Kidney (tissue), 22 donors: ENCODE measurements at places on chromosomes 11 and 22. TPM values are rescaled to one million over a fixed set of nuclear protein-coding genes. Genes with fewer than 3 reads are reported as not detected.

HEPHL1 gene
- not detected for total RNA-seq

NXPE4 gene
- 0.63 TPM for total RNA-seq

ESAM gene
- 63.0 TPM for total RNA-seq

FOLR1 gene
- 41.2 TPM for total RNA-seq

SNX32 gene
- 1.0 TPM for total RNA-seq

B4GALNT4 gene
- 1.4 TPM for total RNA-seq

DNA sequence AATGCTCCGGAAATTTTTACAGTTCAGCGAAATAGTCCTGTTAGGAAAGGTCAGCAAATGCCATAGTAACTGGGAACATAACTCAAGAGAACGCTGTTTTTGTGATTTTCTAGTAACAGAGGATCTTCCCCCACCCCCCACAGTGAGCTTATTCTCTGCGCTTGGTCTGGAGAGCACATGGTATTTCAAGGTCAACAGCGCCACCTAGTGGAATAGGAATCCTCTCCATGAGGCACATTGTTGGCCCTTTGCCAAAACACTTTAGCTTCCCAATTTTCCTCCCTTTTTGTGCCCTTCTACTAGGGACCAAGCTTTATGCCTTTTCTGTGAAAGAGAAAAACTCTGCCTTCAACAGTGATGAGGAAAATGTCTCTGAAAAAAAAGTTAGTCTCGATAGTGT lies 13.2 kb upstream of the OR4C12 start:
- no peak for DNase-seq

DNA sequence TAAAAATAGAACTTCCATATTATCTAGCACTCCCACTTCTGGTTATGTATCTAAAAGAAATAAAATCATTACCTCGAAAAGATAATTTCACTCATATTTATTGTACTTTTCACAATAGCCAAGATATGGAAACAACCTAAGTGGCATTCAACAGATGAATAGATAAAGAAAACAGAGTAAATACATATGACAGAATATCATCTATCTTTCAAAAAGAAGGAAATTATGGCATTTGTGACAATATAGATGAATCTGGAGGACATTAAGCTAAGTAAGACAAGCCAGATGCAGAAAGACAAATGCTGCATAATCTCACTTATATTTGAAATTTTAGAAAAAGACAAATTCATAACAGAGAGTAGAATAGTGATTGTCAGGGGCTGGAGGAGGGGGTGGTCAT lies 590.0 kb upstream of the ANO3 start:
- DNase-seq = no peak

- peak; percentile 52 for DNase-seq
Observed at GRCh38 chr22:31944700-31945442, 536 bp downstream of the YWHAH start.

DNA sequence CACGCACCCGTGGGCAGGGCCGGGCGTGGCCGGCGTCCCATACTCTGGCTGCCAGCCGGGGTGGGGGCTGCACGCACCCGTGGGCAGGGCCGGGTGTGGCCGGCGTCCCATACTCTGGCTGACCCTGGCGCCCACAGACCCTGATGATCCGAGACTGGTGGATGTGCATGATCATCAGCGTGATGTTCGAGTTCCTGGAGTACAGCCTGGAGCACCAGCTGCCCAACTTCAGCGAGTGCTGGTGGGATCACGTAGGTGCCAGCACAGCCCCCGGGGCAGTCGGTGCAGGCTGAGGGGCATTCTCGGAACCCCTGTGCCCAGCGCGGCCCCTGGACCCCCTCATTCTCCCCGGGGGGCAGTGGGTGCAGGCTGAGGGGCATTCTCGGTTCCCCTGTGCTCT lies 19.0 kb downstream of the RNH1 start:
- no peak for DNase-seq

GRCh38 chr11:61110255-61111049 lies 8.2 kb downstream of the CD5 start:
- no peak for DNase-seq

DNA sequence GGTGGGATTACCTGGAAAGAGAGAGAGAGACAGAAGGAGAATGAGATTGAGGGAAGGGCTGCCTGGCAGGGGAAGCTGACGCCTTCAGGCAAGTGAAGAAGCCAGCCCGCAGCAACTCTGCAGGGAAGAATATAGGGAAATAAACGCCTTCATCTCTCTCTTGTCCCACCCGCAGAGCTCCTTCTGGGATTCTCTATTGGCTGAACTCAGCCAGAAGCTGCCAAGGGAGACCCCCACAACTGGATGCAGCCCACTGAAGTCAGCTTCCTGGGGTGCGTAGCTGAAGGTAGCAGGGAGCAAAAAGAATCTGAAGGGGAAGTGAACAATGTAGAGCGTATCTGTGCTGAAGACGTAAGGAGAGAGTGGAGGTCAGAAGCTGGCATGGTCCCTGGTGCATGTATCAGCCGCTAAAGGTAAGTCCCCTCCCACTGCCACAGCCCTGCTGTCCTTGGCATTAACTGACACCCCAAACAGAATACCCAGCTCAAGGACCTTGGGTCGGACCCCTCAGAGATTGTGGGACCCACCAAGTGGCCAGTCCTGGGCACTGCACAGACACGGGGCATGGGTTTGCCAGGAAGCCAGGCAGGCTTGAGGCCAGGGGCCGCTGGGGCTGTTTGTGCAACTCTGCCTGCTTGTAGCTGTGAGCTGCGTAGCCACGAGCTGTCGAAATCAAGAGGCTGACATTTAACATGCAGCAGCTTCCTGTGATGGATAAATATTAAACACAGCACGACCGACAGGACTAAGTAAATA lies 469.9 kb downstream of the MN1 start:
- peak; percentile 56 for DNase-seq

DNA sequence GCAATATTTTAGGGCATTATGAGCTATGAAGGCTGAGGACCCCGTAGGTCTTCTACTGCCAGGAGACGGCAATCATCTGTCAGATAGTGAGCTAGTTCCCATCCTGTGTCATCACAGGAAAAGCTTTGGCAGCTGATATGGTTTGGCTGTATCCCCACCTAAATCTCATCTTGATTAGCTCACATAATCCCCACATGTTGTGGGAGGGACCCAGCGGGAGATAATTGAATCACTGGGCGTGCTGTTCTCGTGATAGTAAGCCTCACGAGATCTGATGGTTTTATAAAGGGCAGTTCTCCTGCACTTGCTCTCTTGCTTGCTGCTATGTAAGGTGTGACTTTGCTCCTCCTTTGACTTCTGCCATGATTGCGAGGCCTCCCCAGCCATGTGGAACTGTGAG lies 18.1 kb downstream of the CSRP3 start:
- no peak for DNase-seq

DNA sequence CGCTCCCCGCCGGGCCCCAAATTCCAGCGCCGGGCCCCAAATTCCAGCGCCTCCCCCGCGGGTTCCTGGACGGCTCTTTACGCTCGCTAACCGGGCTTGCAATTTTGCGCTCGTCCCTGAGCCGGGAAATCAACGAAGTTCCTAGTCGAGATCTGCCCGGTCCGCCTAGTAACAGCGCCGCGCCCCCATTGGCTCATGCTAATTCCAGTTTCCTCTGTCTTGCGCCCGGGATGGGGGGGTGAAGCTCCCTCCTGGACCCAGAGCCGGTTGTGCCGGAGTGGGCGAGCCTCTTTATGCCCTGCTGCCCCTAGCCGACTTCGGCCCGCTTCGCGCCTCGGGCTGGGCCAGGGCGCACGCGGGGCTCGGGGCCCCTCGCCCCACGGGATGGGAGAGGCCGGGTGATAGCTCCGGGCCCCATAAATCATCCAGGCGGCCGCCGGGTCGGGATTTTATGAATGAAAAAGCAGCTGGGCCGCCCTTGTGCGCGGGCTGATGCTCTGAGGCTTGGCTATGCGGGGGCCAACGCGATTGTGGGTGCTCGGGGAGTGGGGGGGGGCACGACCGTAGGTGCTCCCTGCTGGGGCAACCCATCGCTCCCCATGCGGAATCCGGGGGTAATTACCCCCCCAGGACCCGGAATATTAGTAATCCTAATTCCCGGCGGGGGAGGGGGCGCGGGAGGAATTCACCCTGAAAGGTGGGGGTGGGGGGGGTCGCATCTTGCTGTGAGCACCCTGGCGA lies 1.8 kb upstream of the CCND1 start:
- DNase-seq = peak; percentile 98

DNA sequence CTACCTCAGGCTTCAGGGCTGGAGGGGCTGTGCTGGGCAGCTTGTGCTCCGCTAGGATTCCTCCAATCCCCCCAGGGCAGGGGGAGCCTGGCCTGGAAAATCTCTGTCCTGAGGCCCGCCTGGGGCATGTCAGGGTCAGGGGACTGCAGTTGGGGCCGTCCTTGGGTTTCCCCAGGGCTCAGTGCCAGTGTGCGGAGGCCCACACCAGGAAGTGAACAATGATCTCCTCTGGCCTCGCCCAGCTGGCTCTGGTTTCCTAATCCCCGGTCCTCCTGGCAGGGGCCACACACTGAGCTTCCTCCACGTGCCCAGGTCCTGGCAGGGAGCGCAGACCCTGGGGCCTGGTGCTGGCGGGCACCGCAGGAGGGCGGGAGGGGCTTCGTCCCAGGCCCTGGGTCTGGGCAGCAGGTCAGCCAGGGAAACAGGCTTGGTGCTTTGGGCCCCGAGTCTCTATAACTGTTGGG lies 1.4 kb upstream of the MUC2 start:
- DNase-seq = peak; percentile 93

DNA sequence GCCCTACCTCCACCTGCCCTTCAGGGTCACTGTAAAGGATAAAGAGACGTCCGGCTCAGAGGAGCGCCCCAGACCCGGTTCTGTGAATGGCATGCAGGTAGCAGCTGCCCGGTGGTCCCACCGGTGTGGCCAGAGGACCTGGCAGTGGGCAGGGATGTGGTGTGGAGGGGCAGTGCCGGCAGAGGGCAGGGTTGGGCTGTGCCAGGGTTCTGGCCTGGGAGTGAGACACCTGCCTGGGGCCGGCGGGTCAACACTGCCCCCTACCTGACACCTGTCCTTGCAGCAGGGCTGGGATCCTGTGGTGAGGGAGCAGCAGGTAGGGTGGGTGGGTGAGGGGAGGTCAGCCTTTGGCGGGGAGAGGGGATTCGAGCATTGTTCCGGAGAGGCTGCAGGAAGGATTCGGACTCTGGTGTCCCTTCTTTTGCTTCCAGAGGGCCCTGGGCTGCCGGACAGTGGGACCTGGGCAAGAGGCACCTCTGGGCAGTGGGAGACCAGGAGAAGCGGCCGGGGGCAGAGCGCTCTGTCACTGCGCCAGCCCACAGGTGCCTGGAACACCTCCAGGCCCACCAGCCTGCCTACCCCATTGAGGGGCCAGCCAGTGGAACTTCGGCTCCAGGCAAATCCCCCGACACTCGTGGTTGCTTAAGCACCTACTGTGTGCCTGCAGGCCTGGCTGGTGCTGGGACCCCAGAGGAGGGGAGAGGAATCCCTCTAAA lies 1.6 kb upstream of the PHLDA2 start:
- DNase-seq = peak; percentile 83

GRCh38 chr22:29205594-29206371 lies at the start of gene EMID1:
Gene EMID1 (plus strand): TSS chr22:29205896. CDS start chr22:29206039, 143 bp downstream.
- peak; percentile 75 for DNase-seq

DNA sequence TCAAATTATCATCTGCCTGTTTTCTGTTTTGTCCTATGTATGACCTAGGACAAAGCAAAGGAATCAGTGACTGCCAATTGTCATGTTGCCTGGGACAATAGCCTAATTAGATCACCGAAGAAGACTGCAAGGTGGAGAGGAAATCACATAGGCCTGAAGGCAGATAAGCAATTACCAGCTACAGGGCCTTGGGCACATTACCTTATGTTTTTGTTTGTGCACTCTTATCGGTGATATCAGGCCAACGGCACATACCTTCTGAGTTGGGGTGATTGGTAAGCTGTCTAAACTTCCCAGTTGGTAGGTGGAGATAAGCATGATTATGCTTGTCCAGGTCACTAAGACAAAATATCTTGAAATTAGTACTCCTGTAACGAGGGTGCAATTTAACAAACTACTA lies 58.1 kb upstream of the FAM181B start:
- no peak for DNase-seq

- DNase-seq = peak; percentile 63
Observed at GRCh38 chr22:50058906-50059880, 1.1 kb upstream of the TTLL8 start.

DNA sequence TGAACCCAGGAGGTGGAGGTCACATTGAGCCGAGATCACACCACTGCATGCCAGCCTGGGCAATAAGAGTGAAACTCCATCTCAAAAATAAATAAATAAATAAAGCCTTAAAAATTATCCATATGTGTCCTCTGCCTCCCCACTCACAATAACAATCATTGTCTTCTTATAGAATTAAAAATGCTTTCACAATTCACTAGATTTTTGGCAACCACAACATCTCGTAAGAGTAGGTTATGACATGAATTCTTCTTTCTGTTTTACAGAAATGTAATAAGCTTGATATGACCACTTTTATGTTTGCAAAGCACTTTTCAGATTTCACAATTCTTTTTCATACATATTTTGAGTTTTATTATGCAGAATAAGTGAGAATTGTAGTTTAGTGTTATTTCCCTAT lies 54.5 kb upstream of the HSPA8 start:
- DNase-seq = no peak

DNA sequence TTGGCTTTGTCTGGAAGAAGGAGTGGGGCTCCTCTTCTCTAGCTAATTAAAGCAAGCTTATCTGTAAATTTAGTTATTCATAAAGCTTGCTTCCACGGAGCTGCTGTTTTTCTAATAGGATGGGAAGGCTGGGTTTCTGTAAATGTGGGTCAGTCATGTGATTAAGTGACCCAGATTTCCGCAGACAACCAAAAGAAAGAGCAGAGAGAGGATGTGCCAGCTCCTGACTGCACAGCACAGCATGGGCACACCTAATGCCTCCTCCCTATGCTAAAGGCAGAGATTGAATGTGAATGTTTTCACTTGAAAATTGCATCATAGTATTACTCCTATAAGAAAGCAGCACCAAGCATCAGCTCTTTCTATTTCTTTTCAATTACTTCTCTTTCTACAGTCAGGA lies 160.2 kb downstream of the FAT3 start:
- DNase-seq = no peak

- no peak for DNase-seq
Observed at GRCh38 chr11:27295928-27296327, 67.1 kb downstream of the CCDC34 start.

DNA sequence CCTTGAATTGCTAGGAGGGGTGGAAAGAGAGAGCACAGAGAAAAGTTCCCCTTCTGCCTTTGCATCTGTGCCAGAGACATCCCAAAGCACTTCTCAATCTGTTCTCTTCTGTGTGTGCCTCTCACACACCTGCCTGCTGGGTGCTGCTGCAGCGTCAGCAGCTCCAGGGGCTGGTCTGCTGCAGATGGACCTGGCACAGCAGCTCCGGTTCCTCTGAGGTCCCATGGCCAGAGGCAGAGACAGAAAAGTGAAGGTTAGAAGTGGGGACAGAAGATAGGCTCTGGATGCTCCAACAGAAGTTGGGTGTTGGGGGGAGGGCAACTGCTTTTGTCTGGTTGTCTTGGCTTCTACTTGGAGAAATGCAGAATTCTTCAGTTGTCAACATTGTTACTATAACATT lies 48.9 kb upstream of the KIRREL3 start:
- DNase-seq = no peak

GRCh38 chr11:18277565-18278271 lies 11.7 kb downstream of the SAA1 start:
- DNase-seq = no peak

GRCh38 chr11:61841636-61842527 lies 13.8 kb downstream of the FADS2 start:
- no peak for DNase-seq

- DNase-seq = no peak
Observed at GRCh38 chr22:49264696-49265095, 563.0 kb downstream of the BRD1 start.

GRCh38 chr11:34910817-34911216 lies 5.4 kb downstream of the APIP start:
- DNase-seq = no peak

GRCh38 chr11:100712583-100712982 lies 25.5 kb downstream of the ARHGAP42 start:
- no peak for DNase-seq
